ENCODE measurements at places on chromosomes 2 and 18. TPM values are rescaled to one million over a fixed set of nuclear protein-coding genes. Genes with fewer than 3 reads are reported as not detected.

The POTEI gene
- total RNA-seq, result not detected

The CPLX4 gene
- not detected for total RNA-seq

GRCh38 chr2:218988164-218988563 is 3.2 kb upstream of the FEV start:
- DNase-seq, result no peak

The KIF5C gene
- 1.1 TPM for total RNA-seq

- DNase-seq, result peak; percentile 37
Observed at GRCh38 chr2:41853427-41854191, 194.2 kb upstream of the PKDCC start.

GRCh38 chr2:205713086-205713485 is 30.8 kb downstream of the NRP2 start:
- no peak for DNase-seq

DNA sequence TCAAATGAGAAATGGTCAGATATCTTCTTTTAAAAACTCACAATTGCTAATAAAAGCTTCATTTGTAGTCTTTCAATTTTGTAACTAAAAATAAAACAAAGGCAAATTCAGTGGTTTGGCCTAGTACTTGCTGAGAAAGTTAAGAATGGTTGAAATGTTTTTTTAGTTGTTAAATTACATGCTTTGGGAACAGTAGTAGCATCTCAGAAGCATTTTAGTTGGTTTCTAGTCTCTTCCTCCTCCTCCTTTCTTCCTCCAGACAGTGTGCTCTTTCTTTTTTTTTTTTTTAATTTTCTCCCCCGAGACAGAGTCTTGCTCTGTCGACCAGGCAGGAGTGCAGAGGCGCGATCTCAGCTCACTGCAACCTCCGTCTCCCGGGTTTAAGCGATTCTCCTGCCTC is 9.8 kb downstream of the TRAK2 start:
- DNase-seq, result no peak

GRCh38 chr2:126419403-126419802 is 236.6 kb upstream of the GYPC start:
- no peak for DNase-seq

DNA sequence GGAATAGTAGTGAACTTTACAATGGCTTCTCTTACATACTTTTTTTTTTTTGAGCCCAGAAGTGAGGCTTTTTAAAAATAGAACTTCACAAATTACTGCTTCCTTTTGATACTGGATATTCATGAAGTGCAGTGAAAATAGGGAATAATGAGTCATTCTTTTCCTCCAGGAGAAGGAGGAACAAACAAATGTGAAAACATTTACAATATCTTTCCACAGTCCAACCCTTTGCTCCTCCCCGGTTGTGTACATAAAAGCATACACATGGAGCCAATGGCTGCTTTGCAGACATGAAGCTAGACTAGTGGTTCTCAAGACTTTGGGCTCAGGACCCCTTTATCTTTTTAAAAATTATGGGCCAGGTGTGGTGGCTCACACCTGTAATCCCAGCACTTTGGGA is 266.9 kb downstream of the GBX2 start:
- no peak for DNase-seq

- DNase-seq, result peak; percentile 84
Observed at GRCh38 chr2:109173311-109174171, 44.5 kb downstream of the SH3RF3 start.

The FAP gene
- total RNA-seq, result 1.4 TPM

DNA sequence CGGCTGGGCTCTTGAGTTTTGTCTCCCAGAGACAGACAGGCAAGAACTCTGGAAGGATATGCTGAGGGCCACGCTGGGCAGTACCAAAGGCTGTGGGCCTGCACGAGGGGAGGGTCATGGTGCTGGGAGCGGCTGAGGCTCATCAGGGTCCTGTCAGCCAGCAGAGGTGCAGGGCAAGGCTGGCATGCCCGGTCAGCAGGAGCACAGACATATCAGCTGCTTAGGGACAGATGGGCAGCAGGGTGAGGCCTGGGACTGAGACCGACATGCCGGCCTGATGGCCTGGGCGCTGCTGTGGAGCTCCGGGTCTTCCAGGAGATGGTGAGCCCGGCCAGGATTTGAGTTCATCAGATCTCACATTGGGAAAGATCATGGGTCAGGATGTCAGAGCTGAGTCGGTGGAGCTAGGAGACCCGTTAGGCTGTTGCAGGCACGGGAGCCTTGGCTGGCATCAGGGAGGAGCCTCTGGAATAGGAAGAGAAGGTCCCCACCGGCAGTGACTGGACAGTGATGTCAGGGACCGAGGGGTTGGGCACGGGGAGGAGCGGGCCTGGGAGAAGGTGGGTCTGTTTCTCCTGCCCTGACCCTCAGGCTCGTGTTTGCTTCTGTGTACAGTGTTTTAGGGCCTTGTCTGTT is 18.8 kb downstream of the CNDP2 start:
- no peak for DNase-seq

The CFC1 gene
- total RNA-seq, result not detected

The SERPINB4 gene
- total RNA-seq, result not detected

GRCh38 chr18:55240978-55241377 is 281.7 kb upstream of the CCDC68 start:
- DNase-seq, result no peak

DNA sequence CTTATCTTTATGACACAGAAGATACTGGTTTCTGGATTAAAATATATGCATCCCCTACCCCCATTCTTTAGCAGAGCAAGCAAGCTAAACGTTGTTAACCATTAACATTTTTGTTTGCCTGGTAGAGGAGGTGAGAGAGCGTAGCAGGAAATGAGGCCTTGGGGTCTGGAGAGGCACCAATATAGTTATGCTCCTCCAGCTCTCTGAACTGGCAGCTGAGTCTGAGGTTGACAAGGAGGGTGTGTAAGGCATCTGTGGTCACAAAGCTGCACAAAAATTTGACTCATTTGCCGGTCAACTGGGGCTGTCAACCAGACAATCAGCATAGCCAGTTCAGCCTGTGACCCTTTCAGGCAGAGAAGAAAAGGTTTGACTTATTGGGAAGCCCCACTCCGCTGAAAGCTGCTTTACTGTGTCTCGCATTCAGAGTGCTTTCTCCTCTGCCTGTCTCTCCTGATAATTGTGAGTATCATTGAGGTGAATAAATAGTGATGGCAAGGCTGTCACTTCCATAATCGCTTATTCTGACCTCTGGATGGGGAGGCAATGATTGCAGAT is 647.5 kb upstream of the SETBP1 start:
- DNase-seq, result no peak

- no peak for DNase-seq
Observed at GRCh38 chr18:40367576-40367975, 1587.5 kb upstream of the PIK3C3 start.

DNA sequence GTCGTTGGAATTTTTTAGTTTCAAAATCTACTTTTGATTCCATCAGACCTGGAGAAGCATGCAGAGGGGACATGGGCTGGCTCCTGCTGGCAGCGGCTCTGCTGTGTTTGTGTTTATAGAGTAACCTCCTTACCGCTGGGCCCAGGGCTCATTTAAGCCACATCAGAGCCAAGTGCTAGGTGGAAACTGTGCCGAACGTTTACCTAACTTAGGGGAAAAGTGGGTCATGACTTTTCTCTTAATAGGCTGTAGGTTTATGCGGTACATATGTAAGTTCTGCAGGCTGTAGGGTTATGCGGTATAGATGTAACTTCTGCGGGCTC is 17.7 kb downstream of the CNDP2 start:
- no peak for DNase-seq

DNA sequence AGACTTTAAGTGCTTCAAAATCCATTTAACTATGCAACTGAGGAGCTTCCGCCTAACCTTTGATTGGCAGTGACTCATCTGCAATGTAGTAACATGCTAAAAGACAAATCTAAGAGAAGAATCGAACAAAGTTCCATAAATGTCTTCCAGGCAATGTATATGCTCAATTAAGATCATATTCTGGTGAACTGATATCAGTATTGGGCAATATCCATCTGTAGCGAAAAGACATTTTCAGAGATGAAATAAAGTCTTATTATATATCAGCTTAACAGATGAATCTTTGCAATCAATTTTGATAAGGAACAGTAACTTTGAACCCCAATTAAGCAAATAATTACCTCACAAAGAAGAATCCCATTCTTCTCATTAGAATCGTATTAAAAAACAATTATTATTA is 11.6 kb downstream of the ZC3H8 start:
- no peak for DNase-seq

DNA sequence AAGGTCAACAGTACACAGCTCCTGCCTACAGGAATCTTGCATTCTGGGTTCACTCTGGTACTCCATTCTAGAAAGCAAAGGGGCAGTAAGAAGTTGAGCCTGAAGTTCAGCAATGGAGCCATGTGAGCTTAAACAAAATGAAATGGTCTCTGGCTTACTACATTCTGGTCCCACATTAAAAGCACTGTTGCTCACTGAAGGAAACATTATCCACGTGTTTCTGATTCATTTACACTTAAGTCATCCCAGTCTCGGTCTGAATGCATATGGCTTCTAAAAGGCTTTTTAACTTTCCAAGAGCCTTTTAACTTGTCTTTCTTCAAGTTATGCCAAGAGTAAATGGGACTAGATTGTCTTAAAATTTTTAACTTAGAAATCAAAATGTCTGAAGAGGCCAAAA is 177.8 kb downstream of the LNPK start:
- DNase-seq, result no peak

GRCh38 chr2:151478011-151478410 is 68.3 kb downstream of the RIF1 start:
- DNase-seq, result no peak

DNA sequence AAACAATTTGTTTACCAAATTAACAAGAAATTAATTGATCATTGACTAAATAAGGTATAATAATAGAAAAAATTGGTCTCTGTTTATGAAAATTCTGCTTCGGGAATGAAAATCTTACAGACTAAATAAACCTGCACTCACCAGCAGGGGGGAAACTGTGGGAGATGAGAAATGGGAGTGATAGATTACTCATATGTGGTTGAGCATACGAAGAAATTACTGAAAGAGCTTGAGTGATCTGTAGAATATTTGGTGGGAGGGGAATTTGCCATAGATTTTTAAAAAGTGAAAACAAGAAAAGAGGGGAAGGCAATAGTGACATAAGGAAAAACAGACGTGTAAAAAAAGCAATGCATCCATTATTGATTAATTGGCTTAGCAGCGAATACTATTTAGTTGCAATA is 2.2 kb downstream of the HMSD start:
- no peak for DNase-seq

The GALNT14 gene
- total RNA-seq, result 0.76 TPM

DNA sequence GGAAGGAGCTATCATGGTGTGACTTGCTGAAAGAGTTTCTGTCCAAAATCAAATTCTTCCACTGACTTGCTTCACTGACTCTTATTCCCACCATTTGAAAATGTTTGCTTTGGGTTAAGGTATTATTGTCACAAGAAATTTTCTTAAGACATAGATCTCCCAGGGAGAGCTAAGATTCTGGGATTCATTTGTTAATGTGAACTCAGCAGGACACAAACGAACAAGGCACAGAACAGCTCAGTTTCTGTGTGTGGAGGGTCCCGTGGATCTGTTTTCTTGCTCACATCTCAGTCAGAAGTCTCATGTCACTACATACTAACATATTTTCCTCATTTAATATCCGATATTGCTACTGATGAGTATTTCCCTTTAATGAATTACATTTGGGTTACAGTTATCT is 8.2 kb upstream of the HNRNPA3 start:
- DNase-seq, result no peak

DNA sequence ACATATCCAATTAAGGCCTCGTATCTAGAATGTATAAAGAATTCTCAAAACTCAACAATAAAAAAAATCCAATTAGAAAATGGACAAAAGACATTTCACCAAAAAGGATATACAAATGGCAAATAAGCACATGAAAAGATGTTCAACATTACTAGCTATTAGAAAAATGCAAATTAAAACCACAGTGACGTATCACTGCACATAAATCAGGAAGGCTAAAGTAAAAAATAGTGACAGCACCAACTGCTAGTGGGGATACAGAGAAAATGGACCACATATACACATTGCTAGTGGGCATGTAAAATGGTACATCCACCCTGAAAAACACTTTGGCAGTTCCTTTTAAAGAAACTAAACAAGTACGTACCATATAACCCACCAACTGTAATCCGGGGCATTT is 59.7 kb downstream of the SMAD4 start:
- no peak for DNase-seq

The ANKRD36C gene
- total RNA-seq, result 9.7 TPM

The MBD2 gene
- total RNA-seq, result 69.9 TPM

GRCh38 chr18:6521803-6522418 is 107.2 kb upstream of the L3MBTL4 start:
- no peak for DNase-seq

DNA sequence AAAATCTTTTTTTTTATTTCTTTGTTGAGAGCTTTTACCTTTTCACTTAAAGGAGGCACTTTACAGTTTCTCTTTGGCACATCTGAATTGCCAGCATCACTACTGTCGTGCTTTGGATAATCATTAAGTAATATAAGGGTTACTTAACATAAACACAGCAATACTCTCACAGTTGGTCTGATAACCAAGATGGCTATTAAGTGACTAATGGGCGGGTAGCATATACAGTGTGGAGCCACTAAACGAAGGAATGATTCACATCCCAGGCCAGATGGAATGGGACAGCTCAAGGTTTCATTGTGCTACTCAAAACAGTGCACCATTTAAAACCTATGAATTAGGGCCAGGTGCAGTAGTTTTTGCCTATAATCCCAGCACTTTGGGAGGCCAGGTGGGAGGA is 28.1 kb downstream of the USP37 start:
- no peak for DNase-seq

GRCh38 chr2:197878792-197879191 is 74.4 kb downstream of the PLCL1 start:
- no peak for DNase-seq

- DNase-seq, result no peak
Observed at GRCh38 chr2:24498121-24498520, 7.1 kb downstream of the NCOA1 start.

- no peak for DNase-seq
Observed at GRCh38 chr2:166560022-166560421, 66.0 kb upstream of the SCN7A start.

- no peak for DNase-seq
Observed at GRCh38 chr18:64974391-64975125, 776.3 kb upstream of the CDH7 start.

- no peak for DNase-seq
Observed at GRCh38 chr2:45172760-45173392, 163.6 kb upstream of the SIX2 start.

The OTX1 gene
- total RNA-seq, result not detected

DNA sequence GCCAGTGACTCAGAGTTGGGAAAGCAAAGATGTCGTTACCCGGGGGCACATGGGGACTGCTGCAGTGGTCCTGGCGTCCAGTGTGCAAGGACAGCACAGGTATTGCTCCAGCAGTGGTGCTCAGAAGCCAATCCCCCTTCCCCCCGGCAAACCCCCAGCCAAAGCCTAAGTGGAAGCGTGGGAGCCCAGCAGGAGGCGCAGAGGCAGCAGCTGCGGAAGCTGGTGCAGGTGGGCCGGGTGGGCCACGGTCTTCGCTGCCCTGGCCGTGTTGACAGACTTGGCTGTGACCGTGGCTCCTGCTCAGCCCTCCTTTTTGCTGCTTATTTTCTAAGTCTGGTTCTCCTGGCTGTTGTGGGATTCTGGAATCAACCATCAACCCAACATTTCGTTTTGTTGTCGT is 369.8 kb upstream of the ST6GAL2 start:
- no peak for DNase-seq

Data from left cardiac atrium (tissue), 4 donors.